Right hindlimb (tissue), 1 donor: ENCODE measurements at places on chromosomes 6 and 20.

DNA sequence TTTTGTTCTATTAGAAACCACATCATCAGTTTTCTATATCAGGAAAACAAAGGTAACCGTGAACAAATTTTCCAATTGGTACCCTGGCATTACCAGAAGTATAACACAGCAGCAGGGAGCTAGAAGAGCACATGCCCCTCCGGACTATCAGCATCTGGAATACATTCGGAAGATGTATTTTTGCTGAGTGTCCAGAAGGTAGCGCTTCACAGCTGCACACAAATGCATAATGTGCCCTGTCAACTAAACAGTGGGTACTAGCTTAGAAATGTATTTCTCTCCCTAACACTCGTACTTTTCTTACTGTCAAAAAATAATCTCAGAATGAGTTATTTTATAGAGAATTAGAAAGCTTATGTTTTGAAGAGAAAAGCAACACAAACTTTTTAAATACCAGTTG is 77.6 kb downstream of the HUS1B start:
- no peak for DNase-seq

- no peak for DNase-seq
These were observed 1.1 kb upstream of the FAXC start for GRCh38 chr6:99350573-99350972.

DNA sequence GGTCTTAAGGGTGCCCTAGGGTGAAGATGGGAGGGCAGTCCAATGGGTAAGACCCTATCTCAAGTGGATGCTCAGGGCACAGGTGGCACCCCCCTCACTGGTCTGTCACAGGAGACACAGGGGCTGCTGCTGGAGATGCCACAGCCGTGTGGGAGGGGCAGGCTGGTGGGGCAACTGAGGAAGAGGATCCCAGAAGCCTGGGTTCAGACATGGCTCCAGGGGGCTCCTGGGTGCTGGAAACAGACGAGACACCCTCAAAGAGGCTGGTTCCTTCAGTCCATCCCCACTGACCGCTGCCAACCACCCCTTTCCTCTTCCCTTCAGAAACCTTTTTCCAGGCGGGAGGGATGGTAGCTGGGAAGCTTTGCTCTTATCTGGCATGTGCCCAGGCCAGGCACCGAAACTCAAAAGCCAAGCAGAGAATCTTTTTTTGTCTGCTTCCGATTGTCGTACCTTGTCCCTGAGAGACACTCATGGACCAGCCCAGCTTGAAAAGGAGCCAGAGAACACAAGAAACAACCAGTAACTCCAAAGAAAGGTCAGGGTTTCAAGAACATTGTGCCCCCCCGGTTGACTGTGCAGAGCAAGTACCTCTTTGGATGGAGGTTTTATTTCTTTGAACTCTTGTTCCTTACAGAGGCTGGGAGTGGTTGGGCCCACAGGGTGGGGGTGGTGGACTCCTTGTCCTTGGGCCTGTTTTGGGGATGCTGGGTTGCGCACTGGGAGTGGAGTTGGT is 28.5 kb upstream of the EMILIN3 start:
- DNase-seq, result no peak

GRCh38 chr6:3698021-3698420 is 53.5 kb downstream of the PXDC1 start:
- DNase-seq, result no peak

DNA sequence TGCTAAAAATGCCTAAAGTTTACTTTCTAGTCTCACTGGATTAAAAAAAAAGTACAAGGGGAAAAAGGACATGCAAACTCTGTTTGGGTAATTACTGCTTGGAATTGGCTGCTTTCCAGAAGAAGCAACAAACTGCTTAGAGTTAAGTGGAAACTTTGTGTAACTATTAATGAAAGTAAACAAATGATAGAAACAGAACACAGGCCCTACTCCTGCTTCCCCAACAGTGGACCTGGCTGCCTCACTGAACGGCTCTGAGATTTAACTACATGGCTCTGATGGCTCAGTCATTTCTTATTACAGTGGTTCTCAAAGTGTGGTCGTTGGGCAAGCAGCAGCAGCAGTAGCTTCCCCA is 108.5 kb downstream of the MAN1A1 start:
- DNase-seq, result peak; percentile 31

GRCh38 chr6:53811082-53811481 is 16.3 kb downstream of the LRRC1 start:
- no peak for DNase-seq

DNA sequence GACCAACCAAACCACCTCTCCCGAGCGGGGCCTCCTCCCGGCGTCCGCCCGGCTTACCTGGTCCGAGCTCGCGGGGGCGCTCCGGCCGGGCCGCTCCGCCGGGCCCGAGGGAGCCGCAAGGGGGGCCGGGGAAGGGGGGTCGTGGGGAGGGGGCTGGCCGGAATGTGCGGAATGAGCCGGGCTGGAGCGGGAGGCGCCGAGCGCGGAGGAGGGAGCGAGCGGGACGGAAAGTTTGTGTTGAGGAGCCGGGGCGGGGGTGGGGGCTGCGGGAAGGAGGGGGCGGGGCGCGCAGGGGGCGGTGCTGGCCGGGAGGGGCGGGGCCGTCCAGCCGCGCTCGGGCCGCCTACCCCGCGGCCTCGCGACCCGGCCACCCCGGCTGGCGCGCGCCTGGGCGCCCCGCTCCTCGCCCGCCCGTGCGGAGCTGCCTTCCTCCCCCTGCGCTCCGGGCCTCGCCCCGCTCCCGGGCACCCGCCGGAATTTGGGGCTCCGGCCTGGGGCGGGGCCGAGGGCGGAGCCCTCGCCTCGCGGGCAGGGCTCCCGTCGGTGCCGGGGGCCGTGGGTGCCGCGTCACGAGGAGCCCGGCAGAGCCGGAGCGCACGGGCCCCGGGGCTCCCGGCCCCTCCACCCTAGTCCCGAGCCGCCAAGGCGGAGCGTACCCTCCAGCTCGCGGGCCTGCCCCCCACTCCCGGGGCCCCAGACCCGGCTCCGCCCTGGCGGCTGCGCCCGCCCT is at the start of gene TEAD3:
TSS of gene TEAD3 (minus strand) at position 239 of the 730 bp plus-strand sequence.
- DNase-seq, result peak; percentile 89

- no peak for DNase-seq
These were observed 83.5 kb downstream of the HAO1 start for GRCh38 chr20:7856756-7857155.

- DNase-seq, result peak; percentile 21
These were observed 989 bp downstream of the FITM2 start for GRCh38 chr20:44309763-44310663.

- DNase-seq, result no peak
These were observed 324.7 kb upstream of the CNR1 start for GRCh38 chr6:88490908-88491264.

DNA sequence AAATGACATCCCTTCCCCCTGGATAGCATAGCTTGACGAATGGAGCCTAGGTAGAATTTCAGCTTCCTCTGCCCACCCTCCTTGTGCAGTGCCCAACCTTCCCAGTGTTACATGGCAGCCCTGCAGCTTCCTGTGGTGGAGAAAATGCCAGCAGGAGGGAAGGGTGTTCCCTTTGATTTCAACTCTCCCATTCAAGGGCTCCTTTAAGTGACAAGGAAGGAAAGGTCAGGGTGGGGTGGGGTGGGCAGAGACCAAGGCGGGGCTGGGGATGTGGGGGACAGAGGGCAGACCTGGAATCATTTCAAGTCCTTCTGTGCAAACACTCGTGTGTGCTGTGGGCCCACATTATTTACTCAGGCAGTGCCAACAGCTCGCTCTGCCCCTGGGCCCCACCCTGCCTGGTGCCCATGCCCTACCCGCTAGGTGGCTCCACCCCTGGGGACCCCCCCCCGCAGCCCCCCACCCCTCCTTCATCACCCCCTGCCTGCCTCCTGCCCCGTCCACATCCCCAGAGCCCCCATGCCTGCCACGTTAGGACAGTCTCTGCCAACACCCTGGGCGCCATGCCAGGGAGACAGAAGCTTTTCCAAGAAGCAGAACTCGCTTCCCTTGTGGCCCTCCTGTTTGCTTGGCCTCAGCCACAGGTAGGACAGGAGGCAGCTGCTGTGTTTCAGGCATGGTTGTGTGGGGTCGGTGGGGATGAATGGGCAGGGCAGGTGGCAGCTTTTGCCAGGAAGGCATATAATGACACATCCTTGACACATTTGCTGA is 9.4 kb downstream of the SPDEF start:
- peak; percentile 63 for DNase-seq

DNA sequence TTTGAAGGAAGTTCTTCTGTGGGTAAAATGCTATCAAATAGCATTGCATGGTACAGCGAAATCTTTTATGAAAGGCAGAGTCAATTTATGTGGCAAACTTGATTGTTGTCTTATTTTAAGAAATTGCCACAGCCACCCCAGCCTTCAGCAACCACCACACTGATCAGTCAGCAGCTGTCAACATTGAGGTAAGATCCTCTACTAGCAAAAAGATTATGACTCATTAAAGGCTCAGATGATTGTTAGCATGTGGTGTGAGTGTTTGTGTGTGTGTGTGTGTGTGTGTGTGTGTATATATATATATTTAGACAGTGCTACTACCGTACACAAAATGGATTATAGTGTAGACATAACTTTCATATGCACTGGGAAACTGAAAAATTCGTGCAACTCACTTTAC is 27.8 kb downstream of the LRRN4 start:
- no peak for DNase-seq

GRCh38 chr6:5667737-5668136 is 339.0 kb downstream of the NRN1 start:
- no peak for DNase-seq

DNA sequence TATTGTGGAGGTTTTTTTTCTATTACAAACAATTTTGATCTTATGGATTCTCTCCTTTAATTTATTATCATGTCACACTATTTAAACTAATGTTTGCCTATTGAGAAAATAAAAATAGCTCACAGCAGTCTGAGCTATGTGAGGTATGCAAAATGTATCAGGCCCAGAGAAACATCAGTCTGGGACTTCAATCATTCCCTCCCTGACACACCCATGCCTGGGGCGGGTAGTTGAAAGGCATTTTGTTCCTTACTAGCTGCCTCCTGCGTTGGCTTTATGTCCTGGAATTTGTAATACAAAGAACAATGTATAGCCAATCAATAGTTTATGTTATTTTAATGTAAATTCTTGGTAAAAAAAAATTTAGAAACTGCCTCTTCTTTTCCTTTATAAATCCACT is 403.3 kb downstream of the EPM2A start:
- no peak for DNase-seq

DNA sequence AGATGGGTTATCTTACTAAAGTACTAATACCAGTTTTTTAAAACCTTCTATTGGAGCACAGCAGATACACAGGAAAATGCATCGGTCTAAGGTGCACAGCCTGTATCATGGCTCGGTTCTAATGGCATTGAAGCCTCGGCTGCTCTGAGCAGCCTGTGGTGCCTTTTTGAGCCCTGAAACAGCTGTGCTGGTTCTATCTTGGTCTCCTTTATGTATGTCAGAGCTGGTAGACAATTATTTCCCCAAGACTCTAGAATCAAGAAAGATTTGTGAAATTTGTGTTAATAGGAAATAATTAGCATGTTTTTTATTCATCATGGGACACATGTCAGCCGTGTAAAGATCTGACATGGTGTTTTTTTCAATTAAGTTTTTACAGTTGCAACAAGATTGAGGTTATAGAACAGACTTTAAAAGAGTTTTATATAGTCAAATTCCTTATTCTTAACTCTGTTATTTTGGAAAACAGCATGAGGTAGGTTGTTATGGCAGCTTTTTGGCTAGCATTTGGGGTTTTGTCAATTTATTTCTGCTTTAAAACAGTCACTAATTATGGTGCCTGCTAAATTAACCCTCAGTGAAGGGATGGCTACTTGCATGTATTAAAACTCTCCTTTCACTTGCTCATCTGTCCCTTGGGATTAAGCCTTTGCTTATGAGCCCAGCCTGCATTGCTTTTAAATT is 40.3 kb upstream of the C20orf144 start:
- DNase-seq, result no peak

GRCh38 chr6:65116326-65116725 is 590.7 kb downstream of the EYS start:
- DNase-seq, result no peak
